CD4-positive, CD25-positive, alpha-beta regulatory T cell (primary cell): ENCODE measurements at places on chromosomes 3 and 15. TPM values are rescaled to one million over a fixed set of nuclear protein-coding genes. Genes with fewer than 3 reads are reported as not detected.

GRCh38 chr3:69445024-69445423 lies 59.1 kb upstream of the FRMD4B start:
- no peak overlapping the region for H3K4me3 ChIP-seq
- no peaks in the 10 kb centered on the region for H3K4me1 ChIP-seq
- no peak for DNase-seq
- no peaks in the 10 kb centered on the region for H3K36me3 ChIP-seq
- H3K27ac ChIP-seq = no peak overlapping the region

DNA sequence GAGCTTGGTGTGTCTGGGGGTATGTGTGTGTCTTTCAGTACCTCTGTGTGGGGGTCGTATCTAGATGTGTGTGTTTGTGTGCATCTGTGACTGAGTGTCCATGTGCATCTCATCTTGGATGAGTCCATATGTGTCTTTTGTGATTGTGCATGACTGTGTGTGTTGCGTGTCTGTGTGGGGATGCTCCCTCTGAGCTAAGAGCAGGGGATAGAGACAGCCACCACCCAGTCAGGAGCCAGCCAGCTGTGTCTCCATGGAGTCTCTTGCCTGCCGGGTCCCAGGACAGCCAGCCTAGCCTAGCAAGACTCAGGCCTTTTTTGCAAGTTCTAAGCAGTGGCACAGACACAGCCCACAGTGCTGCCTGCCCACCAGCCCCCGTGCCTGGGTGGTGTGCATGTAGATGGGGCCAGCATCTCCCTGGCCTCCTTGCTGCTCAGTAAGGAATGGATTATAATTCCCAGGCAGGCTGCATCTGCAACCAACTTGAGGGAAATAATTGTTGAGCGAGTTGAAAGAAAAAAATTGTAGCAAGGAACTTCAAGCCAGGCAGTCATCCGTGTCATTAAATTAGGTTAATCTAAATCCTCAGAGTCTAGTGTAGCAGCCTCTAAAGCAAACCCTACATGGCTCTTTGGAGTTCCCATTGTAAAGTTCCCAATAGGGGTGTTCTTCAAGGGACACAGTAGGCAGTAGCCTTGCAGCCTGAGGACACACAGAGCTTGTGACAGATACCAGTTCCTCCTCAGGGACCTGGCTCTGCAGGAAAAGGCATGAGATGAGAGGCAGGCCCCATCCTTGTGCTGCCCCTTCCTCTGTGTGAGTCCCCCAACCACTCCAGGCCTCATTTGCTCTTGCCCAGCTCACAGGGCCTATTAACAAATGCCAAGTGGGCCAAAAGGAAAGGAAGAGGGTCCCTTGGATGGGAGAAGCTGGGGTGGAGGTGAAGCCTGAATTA lies 35.9 kb upstream of the MRPS22 start:
- H3K4me1 ChIP-seq = no peaks in the 10 kb centered on the region
- no peak overlapping the region for H3K4me3 ChIP-seq
- H3K27ac ChIP-seq = no peak overlapping the region
- DNase-seq = no peak

- H3K4me3 ChIP-seq = no peak overlapping the region
- no peak for DNase-seq
- no peaks in the 10 kb centered on the region for H3K4me1 ChIP-seq
- no peaks in the 10 kb centered on the region for H3K36me3 ChIP-seq
- H3K27me3 ChIP-seq = peaks cover 3% of the 10 kb centered on the region
Observed at GRCh38 chr3:30770387-30770786, 124.1 kb downstream of the GADL1 start.

DNA sequence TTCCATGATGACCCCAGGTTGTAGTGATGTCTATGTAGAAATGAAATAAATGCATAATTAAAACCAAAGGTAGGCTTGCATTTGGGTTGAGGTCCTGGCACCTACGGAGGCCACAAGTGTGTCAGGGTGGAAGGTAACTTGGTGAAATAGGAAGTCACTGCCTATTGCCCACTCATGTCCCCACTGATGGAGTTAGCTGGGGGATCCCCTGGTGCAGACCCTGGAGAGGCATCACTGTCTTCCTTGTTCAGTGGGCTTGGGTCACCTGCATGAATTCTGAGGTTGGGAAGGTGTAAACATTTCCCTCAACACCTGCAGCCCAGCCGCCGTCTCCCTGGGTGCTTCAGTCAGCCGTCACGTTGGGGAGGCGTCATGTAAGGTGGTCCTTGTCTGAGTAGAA lies 97.1 kb downstream of the APBA2 start:
- H3K4me3 ChIP-seq = no peak overlapping the region
- no peak for DNase-seq
- no peak overlapping the region for H3K27ac ChIP-seq
- no peaks in the 10 kb centered on the region for H3K4me1 ChIP-seq

- peaks cover 10% of the 10 kb centered on the region for H3K27me3 ChIP-seq
- no peak overlapping the region for H3K4me3 ChIP-seq
- no peak overlapping the region for H3K27ac ChIP-seq
- no peaks in the 10 kb centered on the region for H3K4me1 ChIP-seq
- H3K36me3 ChIP-seq = no peaks in the 10 kb centered on the region
Observed at GRCh38 chr3:133799794-133800585, 5.6 kb upstream of the SRPRB start.

Gene PP2D1
- total RNA-seq = not detected

Gene CTXND1
- not detected for total RNA-seq
